ENCODE measurements at places on chromosomes 7 and 10. TPM values are rescaled to one million over a fixed set of nuclear protein-coding genes. Genes with fewer than 3 reads are reported as not detected.

- no peak for DNase-seq
Measured at GRCh38 chr10:128763588-128763987, 637.4 kb upstream of the MKI67 start.

GRCh38 chr10:62732841-62733653 lies 71.5 kb upstream of the ADO start:
- DNase-seq: peak; percentile 90

DNA sequence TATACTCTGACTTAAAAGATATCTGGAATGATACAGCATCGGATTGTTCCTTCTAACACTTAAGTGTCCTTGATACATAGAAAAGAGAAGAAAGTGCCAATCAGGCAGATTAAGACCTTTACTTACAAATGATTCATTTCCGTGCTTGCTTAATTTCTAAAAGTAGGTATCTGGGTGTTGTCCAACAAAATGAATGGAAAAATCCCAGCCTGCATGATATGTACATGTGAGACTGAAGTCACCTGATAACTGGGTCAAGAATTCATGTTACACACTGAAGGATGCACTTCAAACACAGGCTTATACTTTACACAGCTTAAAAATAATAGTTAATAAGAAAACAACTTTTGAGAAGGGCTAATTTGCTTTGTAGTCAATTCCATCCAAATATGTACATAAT lies 25.2 kb upstream of the PLXDC2 start:
- peak; percentile 56 for DNase-seq

GRCh38 chr10:10330418-10330817 lies 687.3 kb upstream of the CELF2 start:
- DNase-seq: no peak

The IL15RA gene
- polyA plus RNA-seq: 5.1 TPM

Data from foreskin keratinocyte (primary cell).